Activated CD8-positive, alpha-beta T cell treated with anti-CD3 and anti-CD28 coated beads, Interleukin-2, amount 10 ng/mL, durations not matched to agents 7 days and 5 days (primary cell): ENCODE measurements at places on chromosomes 2 and 18. TPM values are rescaled to one million over a fixed set of nuclear protein-coding genes. Genes with fewer than 3 reads are reported as not detected.

Gene FBXO36
- total RNA-seq, result 1.1 TPM

DNA sequence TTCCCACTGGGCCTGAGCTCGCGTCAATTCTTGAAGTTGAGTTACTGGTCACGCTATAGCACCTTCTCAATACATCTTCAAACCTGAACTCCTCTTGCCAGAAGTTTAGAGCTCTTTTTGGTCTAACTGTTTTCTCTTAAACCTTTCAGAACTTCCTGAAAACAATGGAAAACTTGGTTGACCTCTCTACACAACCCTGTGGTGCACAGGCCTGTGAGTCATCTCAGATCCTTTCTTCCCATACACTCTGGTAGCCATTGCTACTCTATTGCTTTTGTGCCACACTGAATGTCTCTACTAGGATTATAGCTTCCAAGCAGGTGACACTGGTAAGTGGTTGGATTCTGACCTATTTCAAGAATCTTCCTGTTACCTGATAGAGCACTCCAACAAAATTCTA lies 321.5 kb upstream of the FSIP2 start:
- no peak for DNase-seq

GRCh38 chr2:85711578-85712060 lies 17.5 kb downstream of the GNLY start:
- DNase-seq, result no peak

DNA sequence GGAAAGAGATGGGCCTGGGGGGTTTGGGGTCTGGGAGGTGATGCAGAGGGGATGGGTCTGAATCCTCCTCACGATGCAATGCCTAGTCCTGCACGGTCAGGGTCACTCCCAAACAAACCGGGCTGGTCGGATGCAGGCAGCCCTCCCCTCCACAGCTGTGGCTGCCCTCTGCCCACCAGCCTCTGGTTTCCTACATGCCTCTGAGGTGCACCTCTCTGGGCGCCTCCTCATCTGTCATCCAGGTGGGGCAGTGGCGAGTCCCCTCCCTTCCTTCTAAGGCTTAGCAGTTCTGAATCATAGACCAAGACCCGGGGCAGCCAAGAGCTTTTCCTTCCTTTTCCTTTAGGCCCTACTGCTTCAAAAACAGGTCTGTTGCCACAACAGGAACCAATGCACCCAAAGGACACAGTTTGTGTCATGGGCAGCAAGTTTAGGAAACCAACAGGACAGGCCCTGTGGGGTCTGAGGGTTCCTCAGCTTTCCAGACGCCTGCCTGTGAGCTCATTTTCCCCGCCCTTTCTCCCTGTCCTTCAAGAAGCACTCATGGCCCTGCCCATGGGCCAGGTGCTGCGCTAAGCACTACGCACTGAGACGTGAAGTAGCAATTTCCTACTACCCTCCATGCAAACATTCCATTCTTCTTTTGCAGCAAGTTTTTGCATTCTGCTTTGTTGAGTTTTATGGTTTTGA lies 6.5 kb upstream of the MAL start:
- no peak for DNase-seq

DNA sequence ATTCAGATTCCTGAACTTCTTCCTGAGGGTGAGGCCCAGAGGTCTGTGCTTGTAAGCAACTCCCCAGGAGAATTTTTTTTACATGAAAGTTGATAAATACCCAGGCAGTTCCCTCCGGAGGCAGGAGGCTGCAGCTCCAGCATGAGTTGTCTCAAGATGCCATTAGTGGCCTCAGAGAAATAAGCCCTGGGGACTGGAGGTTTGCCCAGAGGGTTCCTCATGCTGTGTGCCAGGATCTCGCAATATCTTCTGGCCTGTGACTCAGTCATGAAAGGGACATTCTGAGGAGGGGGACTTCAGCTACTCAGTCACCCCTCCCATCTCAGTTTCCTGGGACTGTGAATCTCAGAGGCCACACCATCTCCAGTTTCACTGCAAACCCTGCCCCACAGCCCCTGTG lies 49.9 kb downstream of the LYPD1 start:
- no peak for DNase-seq

DNA sequence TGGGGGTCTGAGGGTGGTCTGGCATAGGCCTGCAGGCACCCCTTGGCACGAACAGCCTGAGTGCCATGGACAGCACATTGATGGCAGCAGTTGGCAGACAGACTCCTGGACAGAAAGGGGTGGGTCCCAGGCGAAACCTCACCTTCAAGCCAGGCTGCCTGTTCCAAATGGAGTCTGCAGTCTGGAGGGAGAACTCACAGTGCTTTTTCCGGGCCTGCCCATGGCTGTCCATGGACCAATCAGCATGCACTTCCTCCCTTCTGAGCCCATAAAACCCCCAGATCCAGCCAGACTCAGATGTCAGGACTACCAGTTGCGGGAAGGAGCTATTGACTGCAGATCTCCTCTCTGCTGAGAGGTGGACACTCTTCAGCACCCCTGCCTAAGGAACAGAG lies 694.6 kb upstream of the ACVR2A start:
- no peak for DNase-seq
